Temporal lobe (tissue), 4 donors: ENCODE measurements at places on chromosomes 16 and 17. TPM values are rescaled to one million over a fixed set of nuclear protein-coding genes. Genes with fewer than 3 reads are reported as not detected.

The EXOC3L1 gene
- 1.5 TPM for total RNA-seq

The JPH3 gene
- total RNA-seq = 41.8 TPM

The KRT27 gene
- 0.25 TPM for total RNA-seq

The USP10 gene
- 56.8 TPM for total RNA-seq

The KRT13 gene
- not detected for total RNA-seq

The NATD1 gene
- 3.0 TPM for total RNA-seq

The CBFB gene
- total RNA-seq = 35.7 TPM

The CLEC3A gene
- not detected for total RNA-seq
